Parietal lobe (tissue), 2 donors: ENCODE measurements at places on chromosomes 2 and 18. TPM values are rescaled to one million over a fixed set of nuclear protein-coding genes. Genes with fewer than 3 reads are reported as not detected.

SCTR gene
- not detected for total RNA-seq

RIT2 gene
- 30.0 TPM for total RNA-seq

IL1RN gene
- not detected for total RNA-seq

TFCP2L1 gene
- total RNA-seq: under 0.01 TPM

ALLC gene
- total RNA-seq: not detected
